ENCODE measurements at places on chromosomes 11 and 22.
A peak's percentile ranks its signal among the peaks of the same experiment; 100 is the strongest.

DNA sequence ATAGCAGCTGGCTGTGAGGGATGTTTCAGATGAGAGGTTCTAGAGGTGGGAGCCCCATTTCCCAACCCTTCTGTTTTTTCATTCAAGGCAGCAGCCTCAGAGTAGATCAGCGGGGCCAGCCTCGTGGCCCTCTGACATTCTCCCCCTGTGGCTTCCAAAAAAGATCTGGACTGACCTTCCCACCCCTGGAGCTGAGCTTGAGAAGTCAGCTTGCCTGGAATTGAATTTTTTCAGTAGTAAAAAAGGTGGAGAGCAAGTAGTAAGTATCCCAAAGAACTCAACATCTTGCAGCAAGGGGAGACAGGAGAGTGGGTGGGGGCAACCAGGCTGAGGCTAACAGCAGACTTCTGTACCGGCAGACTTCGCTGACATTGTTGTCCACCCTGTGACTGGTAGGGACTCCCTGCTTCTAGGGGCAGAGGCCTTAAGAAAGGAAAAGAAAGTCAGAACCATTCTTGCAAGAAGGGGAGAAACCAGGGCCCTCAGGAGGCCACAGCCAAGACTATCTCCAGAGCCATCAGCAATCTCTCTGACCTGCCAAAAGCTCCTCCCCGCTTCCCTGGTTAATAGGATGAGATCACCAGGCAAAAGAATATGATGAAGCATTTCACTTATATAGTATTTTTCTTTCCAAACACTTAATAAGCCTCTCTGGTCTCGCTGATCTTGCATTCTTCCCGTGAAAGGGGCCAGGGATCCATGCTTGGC is 2.0 kb upstream of the GRIK4 start:
- DNase-seq, result no peak

DNA sequence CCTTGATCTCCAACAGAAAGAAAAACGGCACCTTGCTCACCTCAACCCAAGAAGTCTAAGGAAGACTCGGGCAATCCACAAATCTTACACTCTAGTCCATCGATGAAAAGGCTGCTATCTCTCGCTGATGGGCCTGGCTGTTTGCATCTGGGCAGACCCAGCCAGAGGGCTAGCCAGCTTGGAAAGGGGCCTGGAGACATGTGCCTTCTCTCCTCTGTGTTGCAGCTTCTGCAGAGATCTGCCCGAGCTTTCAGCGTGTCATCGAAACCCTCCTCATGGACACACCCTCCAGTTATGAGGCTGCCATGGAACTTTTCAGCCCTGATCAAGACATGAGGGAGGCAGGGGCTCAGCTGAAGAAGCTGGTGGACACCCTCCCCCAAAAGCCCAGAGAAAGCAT is 3.2 kb downstream of the SCGB1A1 start:
- no peak for DNase-seq

DNA sequence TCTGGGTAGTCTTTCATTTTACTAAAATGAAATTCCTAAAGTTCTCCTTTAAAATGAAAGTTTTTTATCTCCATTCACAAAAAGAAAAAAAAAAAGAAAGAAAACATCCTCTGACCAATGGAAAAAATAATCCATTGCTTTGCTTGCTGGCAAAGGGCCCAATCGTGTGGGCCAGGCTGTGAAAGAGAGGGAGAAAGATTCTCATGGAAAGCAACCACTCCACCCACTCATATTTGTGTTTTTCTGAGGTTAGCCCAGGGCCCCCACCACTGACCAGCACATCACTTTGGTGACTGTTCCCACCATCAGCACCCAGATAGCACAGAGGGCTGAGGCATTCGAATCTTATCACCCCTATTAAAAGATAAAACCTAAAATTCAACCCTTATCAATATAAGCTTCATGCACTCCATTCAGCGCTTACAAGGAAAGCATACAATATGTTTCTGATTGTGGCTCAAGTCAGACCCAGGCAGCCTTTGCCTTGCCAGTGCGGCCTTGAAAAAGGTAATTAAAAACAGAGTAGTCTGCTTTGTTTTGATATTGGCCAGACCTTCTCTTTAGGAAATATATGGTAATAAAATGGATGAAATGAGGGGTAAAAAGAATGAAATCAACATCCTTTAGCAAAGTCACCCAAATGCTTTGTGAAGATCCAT is 192.8 kb downstream of the ETS1 start:
- no peak for DNase-seq

GRCh38 chr11:92329646-92330045 is 105.0 kb downstream of the FAT3 start:
- no peak for DNase-seq

DNA sequence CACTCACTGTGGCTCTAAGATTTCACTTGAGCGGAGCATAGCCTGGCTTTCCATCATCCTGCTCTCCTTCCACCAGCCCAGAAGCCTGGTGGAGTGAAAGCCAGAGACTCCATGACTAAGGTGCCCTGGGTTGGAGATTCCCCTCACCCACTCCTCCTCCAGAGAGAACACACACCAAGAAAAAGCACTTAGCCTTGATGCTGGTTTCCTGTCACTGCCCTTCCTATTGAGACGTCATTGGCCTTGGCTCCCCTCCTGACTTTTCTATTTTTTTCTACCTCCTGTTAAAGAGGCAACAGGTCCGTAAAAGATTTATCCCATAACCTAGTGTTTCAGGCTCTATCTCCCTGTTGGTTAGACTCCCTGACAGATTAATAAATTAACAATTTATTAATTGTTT is 38.5 kb upstream of the APLNR start:
- no peak for DNase-seq

DNA sequence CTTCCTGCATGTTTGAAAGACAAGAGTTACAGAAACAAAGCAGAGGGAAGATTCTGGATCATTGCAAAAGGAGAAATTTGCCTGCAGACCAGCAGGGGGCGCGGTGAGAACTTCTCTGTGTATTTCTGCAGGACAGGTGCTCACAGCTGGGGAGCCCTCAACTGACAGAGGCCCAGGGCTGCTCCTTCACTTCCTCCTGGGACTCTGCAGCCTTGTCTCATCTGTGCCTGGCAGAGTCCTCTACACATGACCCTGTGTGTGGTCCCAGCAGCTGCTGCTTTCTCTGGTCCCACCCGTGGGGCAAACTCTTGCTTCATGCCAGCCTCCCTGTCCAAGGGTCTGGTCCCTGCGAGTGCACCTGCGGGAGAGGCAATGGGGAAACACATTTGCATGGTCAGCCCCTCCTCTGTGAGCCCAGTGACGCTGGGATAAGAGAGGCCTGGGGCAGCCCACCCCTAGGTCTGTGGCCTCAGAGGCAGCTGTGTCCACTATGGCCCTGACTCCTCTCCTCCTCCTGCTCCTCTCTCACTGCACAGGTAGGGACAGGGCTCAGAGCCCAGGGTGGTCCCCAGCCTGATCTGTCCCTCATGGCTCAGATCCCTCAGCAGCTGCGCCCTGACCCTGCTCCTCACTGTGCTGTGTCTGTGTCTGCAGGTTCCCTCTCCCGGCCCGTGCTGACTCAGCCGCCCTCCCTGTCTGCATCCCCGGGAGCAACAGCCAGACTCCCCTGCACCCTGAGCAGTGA is 43.2 kb upstream of the VPREB1 start:
- peak; percentile 63 for DNase-seq

GRCh38 chr11:8605971-8606563 is 12.0 kb upstream of the STK33 start:
- no peak for DNase-seq

DNA sequence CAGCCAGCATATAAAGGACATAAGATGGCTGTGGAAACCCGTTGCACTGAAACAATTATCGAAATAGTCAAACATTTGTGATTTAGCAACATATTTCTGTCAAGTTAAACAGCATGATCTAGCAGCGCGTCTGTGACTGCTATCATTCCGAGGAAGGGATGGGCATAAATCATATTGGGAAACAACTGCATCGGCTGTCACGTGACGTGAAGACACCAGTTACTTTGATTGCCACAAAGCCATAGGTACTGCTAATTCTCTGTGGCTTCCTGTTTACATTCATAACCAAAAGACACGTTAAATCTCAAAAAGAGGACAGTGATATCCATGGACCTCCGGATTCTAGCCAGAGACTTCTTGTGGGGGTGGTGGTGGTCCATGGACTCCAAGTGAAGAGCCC is 87.8 kb downstream of the CACNA1I start:
- peak; percentile 63 for DNase-seq

DNA sequence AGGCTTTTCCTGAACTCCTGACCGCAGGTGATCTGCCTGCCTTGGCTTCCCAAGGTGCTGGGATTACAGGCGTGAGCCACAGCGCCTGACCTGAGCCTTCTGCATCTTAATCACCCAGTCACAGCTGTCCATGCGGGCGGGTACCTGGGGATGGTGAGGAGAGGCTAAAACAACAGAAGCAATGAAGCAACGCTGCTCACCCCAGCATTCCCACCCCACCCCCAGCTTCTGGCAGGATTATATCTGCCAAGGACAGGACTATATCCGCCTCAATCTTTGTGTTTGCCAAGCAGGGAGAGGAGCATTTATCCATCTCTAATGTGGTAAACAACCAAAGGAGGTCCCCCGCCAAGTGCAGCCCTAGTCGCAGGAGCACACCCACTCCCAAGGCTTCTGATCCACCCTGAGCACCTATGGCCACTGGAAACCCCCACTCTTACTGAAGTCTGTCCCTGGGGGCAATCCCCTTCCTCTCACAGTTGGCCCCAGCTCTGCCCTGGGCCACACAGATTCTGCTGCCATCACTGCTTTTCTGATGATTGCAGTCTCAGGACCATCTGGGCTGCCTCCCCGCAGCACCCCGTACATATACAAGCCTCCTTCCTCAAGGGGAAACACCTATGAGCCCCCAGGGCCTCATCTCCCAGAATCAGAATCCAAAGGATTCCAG is 8.8 kb upstream of the LGALS2 start:
- DNase-seq, result no peak

DNA sequence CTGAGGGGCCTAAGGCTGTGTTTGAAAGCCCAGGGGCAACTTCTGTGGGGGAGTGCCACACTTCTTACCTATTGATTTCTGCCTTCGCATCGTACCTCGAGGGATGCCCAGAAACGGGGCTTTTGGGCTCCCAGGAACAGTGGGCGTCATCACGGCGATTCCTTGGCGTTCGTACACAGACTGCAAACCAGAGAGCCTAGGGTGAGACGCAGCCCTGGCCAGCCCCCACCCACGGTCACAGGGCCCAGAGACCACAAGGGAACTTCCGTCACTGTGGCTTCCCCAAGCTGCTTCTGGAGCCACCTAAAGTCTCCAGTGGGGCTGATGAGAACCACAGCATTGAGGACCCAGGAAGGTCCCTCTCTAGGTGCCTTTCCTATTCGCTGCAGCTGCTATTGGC is 91.9 kb downstream of the CTTN start:
- no peak for DNase-seq

DNA sequence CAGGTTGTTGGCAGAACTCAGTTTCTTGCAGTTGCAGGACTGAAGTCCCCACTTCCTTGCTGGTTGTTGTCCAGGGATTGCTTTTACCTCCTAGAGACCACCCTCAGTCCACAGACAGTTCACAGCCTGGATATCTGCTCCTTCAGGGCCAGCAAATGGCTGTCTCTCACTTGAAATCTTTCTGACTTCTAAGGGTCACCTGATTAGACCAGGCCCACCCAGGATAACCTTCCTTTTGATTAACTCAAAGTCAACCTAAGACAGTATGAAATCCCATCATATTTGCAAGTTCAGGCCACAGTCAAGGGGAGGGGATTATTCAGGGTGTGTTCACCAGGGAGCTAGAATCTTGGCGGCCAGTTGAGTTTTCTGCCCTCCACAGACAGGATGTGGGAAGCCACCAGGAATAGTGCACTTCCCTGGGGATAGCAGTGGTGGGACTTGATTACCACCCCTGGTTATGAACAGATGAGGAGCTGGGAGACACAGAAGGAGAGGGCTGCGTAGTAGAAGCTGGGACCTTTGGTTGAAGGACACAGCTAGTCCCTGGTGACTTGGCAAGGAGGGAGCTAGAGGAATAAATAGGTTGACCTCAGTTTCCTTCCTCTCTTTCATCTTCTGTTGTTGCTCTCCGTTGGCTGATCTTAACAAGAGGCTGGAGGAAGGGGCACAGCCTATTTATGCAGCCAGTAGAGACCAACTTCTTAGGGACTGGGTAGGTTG is 33.4 kb downstream of the MIAT start:
- DNase-seq, result no peak

DNA sequence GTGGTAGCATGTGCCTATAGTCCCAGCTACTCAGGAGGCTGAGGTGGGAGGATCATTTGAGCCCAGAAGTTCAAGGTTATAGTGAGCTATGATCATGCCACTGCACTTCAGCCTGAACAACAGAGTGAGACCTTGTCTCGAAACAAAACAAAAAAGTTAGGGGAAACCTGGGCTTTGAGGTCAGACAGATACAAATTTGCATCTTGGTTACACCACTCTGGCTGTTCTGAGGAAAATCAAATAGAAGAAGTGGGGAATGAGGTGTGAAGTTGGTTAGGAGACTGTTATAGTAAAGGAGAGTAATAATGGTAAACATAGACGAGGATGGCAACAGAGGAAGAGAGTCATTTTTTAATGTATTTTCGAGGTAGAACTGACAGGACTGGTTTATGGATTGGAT is 62.6 kb downstream of the PPME1 start:
- DNase-seq, result no peak

DNA sequence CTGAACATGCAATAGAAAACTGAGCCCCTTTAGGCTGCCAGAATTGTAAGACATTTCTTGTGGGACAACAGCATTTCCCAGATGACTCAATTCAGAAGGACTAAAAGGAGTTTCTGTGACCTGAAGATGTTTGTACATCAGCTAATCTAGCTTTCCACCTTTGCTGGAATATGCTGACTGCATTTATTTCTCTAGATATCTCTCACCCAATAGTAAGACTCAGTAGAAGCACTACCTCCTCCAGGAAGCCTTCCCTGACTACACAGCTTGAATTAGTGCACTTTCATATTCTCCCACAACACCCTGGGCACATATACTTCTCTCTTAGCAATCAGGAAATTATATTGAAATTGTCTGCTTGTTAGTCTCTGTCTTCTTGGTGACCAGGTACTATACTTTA is 98.1 kb upstream of the BLID start:
- no peak for DNase-seq

DNA sequence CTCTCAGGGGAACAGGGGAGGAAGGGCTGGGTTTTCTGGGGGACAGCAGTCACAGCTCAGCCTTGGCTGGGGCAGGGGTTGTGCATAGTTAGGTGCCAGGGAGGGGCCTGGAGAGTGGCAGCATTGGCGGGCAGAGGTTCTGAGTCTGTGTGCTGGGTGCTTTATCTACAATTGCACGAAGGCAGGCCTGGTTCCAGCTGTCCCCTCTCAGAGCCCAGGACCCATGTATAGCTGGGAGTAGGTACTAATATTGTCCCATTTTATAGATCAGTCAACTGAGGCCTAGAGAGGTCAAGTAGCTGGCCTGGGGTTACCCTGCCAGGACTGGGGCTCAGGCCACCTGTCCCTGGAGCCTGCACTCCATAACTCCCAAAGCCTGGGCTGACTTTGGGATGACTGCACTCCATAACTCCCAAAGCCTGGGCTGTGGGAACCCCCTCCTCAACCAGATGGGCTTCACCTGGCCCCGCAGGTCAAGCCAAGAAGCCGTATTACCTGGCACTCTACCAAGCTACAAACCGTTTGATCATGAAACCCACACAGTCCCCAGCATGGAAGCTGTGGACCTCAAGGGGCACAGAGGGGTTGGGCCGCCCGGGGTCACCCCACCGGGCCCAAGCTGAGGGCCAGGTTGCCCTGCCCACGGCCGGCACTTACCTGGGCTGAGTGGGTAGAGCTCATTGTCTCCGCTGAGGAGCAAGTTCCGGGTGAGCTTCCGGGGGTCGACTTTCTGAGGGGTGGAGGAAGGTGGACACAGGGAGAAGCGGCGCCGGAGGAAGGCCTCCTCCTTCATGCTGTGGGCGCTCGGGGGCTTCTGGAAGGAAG is 36.5 kb downstream of the OSBPL5 start:
- DNase-seq, result no peak

- DNase-seq, result no peak
These were observed 9.7 kb downstream of the MRGPRF start for GRCh38 chr11:69003301-69003865.

- no peak for DNase-seq
These were observed 101.7 kb downstream of the TMEM135 start for GRCh38 chr11:87139475-87139874.

All from hematopoietic multipotent progenitor cell treated with erythropoietin and hydrocortisone succinate and interleukin-3 and kit ligand, for 4 days (in vitro differentiated cells).